ENCODE measurements at places on chromosomes 6 and 20.

DNA sequence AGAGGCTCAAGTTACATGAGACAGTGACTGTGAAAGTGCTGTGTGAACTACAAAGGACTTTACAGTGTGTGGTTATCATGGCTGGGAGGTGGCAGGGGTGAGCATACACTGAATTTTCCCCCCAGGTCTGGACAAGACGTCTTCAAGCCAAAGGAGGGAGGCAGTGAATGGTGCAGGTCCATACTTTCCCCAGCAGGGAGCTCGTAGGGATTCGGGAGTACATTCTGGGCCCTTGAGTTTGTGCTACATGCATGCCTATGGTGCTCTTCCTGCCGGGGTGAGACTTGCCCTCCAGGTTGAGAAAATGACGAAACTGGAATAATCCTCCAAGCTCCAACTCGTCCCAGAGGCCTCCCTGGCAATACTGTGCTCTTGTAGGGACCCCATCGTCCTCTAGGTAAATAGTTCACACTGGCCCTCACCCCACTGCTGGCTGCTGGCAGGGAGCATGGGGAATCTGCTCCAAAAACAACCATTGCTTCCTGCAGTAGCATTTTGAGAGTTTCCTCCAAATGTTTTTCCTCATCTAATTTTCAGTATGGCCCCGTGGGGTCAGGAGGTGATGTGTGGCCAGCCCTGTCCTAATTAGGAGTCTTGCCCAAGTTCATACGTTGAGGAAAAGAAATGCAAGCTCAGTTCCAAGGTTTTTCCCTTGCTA is 57.6 kb downstream of the ZNF831 start:
- DNase-seq: no peak

GRCh38 chr20:18774207-18774606 is 39.4 kb upstream of the SCP2D1 start:
- DNase-seq: no peak

DNA sequence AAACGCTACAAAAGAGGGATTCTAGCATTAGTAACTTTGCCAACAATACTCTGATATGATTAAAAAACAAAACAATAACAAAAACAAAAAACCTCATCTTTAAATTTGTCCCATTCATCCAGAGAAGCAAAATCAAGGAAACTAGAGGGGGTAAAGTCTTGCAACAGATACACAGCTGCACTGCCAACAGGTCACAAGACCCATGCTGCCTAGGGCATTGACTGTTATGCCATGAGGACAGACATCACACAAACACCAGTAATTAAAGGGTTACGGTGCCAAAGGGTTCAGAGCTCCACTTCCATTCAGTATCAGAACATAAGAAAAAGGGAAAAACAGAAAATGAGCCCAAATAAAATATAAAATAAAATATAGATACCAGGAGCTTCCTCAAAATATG is 1.6 kb downstream of the TBC1D20 start:
- no peak for DNase-seq

DNA sequence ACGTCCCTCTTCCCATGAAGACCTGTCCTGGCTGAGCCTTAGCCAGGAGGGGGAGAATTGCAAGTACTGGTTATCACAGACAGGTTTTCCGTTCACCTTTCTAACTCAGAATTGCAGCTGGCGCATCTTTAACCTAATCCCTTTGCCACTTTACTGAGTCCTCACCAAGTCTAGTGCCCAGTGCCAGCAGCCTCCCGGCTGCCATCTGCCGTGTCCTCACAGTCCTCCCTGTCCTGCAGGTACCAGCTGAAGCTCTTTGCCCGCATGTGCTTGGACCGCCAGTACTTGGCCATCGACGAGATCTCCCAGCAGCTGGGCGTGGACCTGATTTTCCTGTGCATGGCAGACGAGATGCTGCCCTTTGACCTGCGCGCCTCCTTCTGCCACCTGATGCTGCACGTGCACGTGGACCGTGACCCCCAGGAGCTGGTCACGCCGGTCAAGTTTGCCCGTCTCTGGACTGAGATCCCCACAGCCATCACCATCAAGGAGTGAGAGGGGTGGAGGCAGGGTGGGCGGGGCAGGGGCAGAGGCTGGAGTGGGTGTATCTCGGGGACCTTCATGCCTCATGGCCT is 41.3 kb downstream of the UQCC2 start:
- DNase-seq: no peak

DNA sequence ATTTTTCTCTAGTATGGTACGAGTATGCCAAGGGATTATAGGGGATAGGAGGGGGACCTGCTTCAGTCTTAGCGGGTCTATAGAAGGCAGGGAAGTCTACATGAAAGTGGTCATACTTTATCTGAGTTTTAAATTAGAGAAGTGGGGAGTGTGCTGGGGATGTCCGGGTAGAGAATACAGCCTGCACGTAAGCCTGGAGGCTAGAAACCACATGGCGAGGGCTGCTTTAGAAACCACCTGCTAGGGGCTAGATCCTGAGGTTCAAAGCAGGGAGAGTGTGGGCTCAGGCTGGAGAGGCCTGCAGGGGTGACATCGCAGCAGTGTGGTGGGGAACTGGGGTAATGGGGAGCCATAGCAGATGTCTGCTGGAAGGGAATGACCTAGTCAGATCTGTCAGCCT is 85.2 kb downstream of the VEGFA start:
- no peak for DNase-seq

GRCh38 chr6:4225161-4225872 is 89.9 kb upstream of the ECI2 start:
- no peak for DNase-seq

DNA sequence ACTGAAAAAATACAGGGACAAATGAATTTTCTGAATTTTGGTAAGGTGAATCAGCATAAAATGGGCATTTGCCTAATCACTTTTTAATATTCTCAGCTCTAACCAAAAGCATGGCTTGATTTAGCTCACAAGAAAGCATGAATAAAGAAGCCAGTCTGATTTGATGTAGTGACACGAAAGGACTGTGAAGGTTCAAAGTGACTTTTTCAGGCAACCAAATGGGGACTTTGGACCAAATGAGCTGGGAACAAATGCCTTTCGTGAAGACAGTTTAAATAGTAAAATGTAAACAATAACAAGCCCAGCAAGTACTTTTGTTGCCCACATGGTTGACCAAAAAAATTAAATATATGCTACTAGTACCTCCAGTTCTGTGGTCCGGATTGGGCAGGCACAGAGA is 12.9 kb upstream of the CBLN4 start:
- DNase-seq: no peak

GRCh38 chr6:149127212-149127611 is 190.3 kb upstream of the TAB2 start:
- no peak for DNase-seq

DNA sequence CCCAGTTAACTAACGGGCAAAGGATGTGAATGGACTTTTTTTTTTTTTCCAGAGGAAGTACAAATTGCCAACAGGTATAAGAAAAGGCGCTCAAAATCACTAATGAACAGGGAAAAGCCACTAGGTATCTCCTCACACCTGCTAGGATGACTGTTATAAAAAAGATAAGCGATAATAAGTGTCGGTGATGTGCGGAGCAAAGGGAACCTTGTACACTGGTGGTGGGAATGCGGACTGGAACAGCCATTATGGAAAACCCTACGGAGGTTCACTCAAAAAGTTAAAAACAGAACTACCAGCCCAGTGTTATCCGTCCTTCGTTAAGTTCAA is 787 bp upstream of the RAB32 start:
- DNase-seq: no peak

DNA sequence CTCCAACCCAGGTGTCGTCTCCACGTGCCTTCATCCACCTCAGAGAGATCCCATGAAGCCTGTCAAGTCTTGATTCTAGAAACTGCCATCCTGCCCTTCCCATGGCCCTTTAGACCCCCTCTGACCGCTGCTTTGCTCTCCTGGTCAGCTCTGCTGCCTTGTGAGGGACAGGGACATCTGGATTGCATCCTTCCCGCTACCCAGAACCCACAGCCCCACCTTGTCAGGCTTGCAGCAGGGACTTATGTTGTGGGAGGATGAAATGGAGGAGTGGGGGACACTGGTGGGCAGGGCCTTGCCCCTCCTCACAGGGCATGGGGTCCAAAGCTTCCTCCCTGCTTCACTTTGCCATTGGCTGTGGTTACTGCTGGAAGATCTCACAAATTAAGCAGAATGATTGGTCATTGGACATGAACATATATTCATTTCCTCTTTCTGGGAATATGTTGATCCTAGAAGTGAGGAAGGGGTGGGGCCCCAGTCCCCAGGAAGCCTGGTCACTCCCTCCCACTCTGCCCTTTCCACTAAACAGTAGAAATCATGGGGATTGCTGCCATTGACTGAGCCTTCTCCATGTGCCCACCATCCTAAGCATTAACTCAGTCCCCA is 4.5 kb downstream of the GLP1R start:
- DNase-seq: no peak

DNA sequence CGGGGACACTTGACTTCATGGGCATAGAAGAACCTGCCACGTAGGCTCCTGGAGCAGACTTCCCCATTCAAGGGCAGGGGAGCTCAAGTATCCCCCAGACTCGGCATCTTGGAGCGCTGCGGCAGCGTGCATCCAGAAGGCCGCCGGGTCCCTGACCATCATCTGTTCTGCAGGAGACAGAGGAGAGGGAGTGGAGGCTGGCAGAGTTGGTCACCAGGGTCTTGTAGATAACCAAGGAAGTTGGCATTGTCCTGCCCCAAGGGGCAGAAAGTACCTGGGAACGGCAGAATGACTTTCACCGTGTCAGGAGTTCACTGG is 82.8 kb downstream of the TCP11 start:
- no peak for DNase-seq

DNA sequence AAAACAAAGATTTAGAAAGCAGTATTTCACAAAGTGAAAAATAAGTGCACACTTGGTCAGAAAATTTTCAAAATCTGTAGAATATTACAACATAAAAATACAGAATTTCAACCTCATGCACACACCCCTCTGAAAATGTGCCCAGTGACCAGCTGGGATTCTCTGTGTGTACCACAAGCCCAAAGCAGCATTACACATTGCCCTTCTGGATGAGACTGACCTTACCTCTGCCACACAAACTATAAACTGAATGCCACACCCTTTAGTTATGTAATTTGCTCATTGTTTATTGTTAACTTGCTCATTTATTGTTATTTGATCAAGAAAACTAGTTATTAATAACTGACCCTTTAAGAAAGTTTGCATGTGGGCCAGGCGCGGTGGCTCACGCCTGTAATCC is 303.0 kb downstream of the FOXC1 start:
- no peak for DNase-seq

DNA sequence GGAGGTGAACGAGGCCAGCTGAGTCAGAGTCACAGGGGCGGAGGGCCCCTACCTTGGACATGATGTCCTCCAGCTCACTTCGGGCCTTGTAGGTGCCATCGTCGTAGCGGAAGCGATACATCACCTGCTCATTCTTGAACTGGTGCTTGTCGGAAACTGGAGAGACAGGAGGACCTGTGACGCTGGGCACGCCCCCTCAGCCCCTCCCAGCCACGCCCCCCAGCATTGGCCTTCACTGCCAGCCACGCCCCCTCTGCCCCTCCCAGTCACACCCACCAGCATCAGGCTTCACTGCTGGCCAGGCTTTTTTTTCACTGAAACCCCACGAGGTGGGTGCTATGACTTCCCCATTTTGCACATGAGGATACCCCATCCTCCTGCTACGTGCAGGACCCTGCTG is 148.2 kb downstream of the PREX1 start:
- DNase-seq: no peak

DNA sequence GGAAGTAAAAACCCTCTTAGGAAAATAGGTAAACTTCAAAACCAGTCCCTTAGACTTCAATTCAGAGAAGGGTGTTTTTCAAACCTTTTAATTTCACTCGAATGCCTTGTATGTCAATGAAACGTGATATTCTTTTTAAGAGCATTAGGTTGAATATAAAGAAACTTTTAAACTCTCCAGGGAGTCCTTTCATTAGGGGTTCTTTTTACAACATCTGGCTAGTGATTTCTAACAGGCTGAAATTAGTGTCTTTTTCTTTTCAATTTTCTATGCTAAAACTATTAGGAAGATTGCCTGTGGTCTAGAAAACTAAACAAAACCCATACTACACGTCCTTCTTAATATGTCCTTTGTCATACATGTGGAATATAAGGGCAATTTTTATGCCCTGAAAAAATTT is 569.7 kb upstream of the CITED2 start:
- DNase-seq: no peak

GRCh38 chr6:110934381-110934898 is 24.1 kb upstream of the GTF3C6 start:
- no peak for DNase-seq

DNA sequence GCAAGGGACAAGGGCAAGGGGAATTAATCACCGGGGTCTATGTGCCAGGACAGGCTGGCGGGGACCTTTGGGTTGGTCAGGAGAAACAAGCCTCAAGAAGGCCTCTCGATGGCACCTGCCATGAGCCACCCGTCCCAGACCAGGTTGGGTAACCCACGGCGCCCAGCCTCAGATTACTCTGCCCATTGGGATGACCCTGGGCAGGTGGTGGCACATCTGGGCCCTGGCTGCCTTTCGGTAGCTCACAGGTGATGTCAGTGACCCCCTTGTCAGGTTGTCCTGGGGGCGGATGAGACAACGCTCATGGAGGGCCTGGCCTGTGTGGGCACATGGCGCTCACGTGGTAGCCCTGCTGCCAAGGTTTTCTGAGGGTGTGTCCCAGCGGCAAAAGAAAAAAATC is 152.2 kb downstream of the SYCP2 start:
- no peak for DNase-seq

DNA sequence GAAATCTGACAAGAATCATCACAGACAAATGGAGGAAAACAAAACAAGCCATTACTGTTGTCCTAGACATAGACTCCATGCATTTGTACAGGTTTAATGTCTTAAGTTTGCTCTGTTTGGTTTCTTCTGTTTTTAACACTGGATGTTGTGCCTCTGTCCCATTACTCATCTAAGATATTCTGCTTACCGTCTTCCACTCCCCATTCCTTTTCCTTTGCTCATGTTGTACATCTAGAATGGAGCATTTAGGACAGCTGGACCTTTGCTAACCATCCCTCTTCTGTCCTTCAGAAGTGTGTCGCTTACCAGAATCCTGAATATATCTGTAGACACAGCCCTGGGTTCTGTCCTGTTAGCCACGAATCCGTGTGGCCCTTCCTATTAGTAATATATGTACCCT is 35.2 kb downstream of the RAB22A start:
- DNase-seq: no peak

- no peak for DNase-seq
These were observed 79.4 kb downstream of the SASH1 start for GRCh38 chr6:148422085-148422484.
